Activated CD8-positive, alpha-beta memory T cell treated with anti-CD3 and anti-CD28 coated beads for 1 hour (primary cell): ENCODE measurements at places on chromosomes 13 and 19.

DNA sequence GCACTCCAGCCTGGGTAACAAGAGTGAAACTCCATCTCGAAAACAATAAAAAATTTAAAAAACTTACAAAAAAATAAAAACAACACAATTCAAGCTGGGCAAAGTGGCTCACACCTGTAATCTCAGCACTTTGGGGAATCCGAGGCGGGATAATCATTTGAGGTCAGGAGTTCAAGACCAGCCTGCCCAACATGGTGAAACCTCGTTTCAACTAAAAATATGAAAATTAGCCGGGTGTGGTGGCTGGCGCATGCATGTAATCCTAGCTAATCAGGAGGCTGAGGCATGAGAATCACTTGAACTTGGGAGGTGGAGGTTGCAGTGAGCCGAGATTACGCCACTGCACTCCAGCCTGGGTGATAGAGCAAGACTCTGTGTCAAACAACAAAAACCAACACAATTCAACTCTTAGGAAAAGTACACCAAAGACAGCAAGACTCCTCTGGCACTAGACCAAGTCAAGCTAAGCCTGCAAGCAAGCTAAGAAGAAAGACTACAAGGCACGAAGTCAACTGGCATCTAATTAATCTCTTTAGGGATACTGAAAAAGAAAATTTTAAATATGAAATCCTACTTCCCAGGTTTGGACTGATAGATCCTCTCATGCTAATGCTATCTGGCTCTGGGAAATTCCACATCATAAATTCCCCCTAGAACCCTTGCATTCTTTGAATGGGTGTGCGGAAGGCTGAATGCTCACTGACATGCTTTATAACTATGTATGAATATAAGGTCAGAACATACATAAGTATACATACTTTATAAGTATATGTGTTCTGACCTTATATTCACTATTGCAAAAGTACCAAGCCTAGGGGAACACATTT is 7.9 kb downstream of the PBX4 start:
- no peak for DNase-seq

GRCh38 chr19:55493052-55493644 is 4.9 kb downstream of the SSC5D start:
- no peak for DNase-seq

DNA sequence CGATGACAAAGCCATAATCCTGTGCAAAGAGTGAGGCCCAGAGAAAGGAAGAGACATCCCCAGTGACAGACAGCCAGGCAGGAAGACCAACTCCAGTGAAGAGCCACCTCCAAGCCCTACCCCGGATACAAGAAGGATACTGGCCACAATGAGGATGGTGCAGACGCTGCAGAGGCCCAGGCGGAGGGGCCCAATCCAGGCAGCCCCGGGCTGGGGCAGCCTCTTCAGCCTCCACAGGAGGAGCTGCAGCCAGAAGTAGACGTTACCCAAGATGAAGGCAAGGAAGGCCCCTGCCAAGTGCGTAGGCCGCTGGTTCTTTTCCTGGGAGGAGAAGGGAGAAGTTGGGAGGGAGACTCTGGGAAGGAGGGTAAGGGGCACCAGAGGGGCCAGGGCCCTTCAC is 8.5 kb downstream of the TMEM150B start:
- DNase-seq = no peak

GRCh38 chr13:75541287-75541686 is 3.6 kb upstream of the COMMD6 start:
- no peak for DNase-seq

DNA sequence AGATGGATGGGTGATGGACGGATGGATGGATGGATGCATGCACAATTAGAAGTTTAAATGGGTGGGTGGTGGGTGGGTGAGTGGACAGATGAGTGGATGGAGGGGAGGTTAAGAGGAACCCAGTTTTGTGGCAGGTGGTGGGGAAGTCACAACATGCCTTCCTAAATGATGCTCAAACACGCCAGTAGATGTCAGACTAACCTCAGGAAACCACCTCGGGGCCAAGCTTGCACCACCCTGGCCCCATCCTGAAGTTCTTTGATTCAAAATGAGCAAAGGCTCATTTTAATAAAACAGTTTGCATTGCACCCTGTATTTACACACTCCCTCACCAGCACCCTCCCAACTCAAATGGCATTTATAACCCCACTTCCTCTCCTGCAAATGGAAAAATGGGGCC is 91.4 kb upstream of the CACNA1A start:
- no peak for DNase-seq

- DNase-seq = no peak
Observed at GRCh38 chr19:45040059-45040771, 1.4 kb downstream of the CLASRP start.

DNA sequence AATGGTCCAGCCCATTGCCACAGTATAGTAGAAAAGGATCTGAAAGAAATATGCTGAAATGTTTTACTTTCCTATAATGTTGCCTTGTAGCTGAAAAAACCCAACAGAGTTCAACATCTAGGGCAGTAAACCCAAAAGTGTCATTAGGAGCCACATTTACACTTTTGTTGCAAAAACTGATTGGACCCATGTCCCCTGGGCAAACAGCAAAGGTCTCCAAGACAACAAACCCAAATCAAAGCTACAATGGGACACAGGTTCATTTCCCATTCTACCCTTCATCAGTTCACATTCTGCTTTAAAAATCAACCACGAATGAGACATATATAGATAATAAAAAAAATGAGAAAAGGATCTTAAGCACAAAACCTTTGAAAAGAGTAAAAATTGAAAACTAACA is 744.8 kb downstream of the PCDH17 start:
- DNase-seq = no peak

- no peak for DNase-seq
Observed at GRCh38 chr19:16589917-16590316, 17.7 kb upstream of the SLC35E1 start.

DNA sequence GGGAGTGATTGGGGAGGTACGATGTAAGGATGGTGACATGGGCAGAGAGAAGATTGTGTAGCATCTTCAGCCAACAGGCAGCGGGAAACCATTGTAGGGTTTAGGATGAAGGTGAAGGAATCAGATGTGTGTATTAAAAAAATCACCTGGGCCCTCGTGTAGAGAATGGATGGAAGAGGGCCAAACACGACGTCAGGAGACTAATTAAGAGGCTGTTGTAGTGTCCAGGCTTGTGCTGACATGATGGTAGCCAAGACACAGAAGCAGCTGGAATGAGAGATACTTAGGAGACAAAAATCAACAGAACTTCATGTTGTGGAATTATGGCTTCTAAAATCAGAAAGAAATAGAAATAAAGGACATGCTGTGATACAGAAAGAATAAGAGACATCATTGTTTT is 41.2 kb upstream of the ARGLU1 start:
- DNase-seq = no peak

GRCh38 chr19:45110851-45111266 is 17.9 kb downstream of the PPP1R37 start:
- DNase-seq = no peak

DNA sequence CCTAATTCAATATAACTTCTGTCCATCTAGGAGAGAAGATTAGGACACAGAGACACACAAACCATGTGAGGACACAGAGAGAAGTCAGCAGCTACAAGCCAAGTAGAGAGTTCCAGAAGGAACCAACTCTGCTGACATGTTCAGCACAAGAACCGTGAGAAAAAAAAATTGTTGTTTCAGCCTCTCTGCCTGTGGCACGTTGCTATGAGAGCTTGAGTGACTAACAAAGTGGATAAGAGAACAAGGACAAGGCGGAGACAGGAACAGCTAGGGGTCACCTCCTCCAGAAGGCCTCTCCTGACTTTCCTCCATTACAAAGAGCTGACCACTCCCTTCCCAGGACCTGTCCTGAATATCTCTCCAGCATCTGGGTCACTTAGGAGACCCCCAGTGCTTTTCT is 5.6 kb upstream of the SIGLEC12 start:
- DNase-seq = no peak

GRCh38 chr19:8887364-8887763 is 55.2 kb downstream of the MBD3L1 start:
- no peak for DNase-seq

GRCh38 chr19:35293363-35293739 is 1.4 kb downstream of the MAG start:
- DNase-seq = no peak

- no peak for DNase-seq
Observed at GRCh38 chr13:33710924-33711323, 107.0 kb upstream of the RFC3 start.

DNA sequence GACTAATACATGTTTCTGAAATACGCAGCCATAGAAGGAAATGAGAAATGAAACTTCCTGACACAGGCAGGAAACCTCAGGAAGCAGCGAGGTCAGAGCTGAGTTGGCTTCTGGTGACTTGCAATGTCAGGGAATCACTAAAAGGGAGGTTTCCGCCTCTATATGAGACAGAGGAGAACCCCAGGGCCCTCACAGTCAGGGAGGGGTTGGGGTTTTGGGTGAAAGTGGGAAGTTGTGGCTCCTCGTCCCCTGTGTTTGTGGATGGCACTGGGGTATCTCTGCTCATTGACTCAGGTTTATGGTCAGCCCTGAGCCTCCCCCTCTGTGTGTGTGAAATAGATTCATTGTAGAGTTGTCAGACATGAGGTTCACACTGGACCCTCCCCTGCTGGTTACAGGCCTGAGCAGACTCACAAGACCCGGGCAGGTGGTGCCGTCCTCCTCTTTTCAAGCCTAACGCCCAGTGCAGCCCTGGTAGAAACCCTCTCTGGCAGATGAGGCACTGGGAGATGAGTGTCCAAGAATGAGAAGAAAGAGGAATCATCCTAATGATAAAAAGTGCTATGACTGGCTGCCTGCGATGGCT is 5.5 kb upstream of the LILRA6 start:
- no peak for DNase-seq

DNA sequence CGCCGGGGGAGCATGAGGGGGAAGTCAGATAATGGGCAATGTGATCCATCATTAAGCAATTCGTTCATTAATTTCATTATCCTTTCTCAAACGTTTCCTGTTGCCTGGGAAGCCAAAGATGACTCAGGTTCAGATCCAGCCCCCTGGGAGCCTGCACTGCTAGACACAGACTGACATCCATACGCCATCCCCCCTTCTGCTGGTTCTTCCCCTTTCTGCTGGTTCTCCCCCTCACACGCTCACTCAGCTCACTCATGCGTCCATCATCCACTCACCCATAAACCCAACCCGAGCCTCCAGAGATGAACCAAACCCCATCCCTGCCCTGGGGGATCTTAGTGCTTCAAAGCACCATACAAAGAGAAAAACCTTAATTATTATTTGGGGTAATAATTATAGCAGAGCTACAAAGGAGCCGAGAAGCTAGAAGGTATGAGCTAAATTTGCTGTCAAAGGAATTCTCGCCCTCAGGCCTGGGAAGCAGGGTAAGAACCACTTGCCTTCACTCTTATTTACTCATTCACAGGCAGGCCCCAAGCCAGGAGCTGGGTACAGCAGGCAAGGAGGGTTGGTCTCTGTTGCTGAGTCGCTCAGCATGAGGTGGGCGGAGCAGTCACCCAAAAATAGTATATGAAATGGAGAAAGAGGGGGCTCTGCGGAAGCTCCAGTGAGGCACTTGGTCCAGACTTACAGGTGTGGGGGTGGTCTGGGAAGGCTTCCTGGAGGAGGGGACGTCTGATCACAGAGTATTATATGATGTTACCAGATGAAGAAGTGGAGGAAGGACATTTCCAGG is 7.0 kb upstream of the ZNF444 start:
- no peak for DNase-seq

DNA sequence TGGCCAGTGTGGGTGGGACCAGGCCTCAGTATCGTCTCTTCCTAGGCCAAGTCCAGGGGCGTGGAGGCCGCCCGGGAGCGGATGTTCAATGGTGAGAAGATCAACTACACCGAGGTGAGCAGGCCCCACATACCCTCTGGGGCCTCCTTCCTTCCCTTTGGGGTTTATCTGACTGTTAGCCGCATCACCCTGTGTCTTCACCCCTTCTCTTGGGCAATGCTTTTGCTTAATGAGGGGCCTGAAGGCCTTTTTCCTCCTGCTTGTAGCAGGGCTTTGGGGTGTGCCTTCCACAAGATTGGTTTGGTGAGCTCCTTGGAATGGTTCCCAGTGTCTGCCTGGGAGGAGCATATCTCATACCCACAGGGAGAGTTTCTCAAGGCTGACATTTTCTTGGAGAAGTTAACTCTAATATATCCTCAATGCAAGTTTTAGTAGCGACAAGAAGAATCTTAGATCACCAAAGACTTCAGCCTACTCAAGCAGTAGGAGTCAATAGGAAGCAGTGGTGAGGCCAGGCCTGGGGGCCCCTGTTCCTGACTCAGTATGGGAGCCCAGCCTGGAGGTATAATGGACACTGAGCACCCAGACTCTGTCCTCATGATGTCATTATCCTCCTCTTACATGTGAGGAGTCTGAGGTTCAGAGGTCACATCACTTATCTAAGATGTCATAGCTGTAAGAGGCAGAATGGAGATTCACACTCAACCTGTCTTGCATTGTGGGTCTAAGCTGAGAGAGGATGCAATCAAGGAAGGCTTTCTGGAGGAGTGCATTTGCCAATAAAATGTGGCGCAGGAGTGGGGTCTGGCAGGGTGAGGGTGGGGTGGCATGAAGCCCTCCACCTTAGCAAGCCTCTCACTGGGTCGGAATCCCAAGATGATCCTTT is 2.0 kb downstream of the GPI start:
- DNase-seq = no peak

DNA sequence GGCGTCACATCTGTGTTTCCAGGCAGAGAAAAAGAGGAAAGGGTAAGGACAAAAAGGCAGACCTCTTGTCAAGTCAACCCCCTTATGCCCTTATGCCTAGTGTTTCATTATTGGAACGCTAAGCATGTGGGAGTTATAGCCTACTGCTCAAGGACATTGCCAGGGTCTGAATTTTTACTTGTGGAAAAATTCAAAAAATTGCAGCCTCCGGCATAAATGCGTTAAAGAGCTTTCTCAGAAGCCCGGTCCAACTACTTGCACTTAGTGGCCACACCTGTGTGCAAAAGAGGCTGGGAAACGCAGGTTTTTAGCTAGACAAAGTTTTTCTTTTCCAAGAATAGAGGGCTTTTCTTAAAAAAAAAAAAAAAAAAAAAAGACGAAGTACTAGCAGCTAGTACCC is 139.8 kb downstream of the DPF1 start:
- no peak for DNase-seq

GRCh38 chr13:22594041-22594440 is 586.7 kb upstream of the SGCG start:
- DNase-seq = no peak

DNA sequence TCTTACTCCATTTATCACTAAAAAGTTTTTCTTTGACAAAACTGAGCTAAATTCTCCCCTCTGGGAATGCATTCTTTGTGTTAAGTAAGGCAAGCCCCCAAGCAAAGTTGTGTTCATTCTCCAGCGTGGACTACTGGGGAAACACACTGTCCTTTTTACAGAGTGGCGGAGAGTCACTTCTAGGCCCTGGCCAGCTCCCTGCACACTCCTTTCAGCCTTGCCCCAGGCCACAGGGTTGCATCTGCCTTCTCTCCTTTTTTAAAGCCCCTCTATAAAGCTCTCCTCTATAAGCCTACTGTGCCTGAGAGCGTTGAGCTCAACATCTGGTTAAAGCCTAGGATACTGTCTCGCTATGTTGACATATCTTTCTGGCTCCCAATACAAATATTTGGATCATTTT is 803.4 kb downstream of the PCDH17 start:
- DNase-seq = no peak

GRCh38 chr19:29525901-29526729 is at the start of gene VSTM2B:
Gene VSTM2B, plus strand, starts transcription at chr19:29525994. Its CDS starts 590 bp downstream, at chr19:29526584.
- DNase-seq = no peak
